ENCODE measurements at places on chromosomes 3 and 15. TPM values are rescaled to one million over a fixed set of nuclear protein-coding genes. Genes with fewer than 3 reads are reported as not detected.

MYZAP gene
- total RNA-seq, result 0.27 TPM

SLC30A4 gene
- total RNA-seq, result 4.2 TPM

CCR9 gene
- not detected for total RNA-seq

MAGI1 gene
- 15.4 TPM for total RNA-seq

GABRB3 gene
- total RNA-seq, result 0.96 TPM

TMEM62 gene
- 22.3 TPM for total RNA-seq

TERC gene
- 246 TPM for total RNA-seq

WDR93 gene
- 0.41 TPM for total RNA-seq

C3orf20 gene
- total RNA-seq, result not detected

RSRC1 gene
- total RNA-seq, result 27.4 TPM

CDHR4 gene
- total RNA-seq, result not detected

CASR gene
- total RNA-seq, result 0.04 TPM

KNG1 gene
- not detected for total RNA-seq

DNA sequence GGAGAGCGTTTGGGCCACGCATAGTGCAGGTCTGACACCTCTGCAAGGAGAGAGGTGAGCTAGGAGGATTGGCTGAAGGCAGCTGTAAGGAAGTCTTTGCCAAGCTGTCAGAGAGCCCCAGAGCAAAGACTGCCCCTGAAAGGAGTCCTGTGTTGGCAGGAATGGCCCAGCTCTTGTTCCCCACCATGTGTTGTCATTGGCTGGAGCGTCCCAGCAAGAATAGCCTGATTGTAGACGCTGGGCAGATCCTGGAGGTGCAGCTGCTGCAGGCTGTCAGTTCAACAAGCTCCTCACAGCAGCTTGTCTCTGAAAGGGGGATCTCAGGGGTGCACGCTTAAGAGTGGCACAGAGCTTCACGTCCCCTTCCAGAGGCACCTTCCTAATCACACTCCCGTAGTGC is 237.6 kb downstream of the FEZF2 start:
- no peak for DNase-seq

GRCh38 chr3:58383476-58383875 is 50.2 kb downstream of the PDHB start:
- DNase-seq, result peak; percentile 32

DNA sequence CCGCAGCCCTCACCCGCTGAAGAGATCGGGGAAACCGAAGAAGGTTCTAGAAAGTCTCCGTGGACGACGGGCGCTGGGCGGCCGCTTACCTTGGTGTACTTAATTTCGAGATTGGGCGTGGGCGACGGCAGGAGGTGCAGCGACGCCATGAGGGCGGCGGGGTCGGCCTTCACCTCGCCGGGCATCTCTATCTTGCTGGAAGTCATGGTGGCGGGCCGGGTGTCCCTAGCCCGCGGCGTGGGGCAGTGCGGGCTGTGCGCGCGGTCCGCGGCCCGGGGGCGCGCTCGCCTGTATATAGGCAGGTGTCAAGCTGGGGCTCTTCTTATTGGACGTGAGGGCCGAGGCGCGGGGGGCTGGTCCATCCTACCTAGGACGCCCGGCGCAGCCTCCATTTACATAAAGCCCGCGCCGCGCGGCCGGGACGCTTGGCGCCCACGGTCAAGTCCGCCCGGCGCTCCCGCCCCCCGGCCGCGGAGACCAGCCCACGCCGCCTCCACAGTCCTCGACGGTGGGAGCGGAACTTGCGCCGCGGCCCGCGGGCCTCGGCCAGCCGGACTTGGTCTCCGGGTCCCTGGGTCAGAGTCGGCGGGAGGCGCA is at the start of gene ALDH1A2:
Gene ALDH1A2 (minus strand): TSS at position 267 of the 597 bp plus-strand sequence. CDS start 61 bp downstream, at position 206.
- no peak for DNase-seq

DNA sequence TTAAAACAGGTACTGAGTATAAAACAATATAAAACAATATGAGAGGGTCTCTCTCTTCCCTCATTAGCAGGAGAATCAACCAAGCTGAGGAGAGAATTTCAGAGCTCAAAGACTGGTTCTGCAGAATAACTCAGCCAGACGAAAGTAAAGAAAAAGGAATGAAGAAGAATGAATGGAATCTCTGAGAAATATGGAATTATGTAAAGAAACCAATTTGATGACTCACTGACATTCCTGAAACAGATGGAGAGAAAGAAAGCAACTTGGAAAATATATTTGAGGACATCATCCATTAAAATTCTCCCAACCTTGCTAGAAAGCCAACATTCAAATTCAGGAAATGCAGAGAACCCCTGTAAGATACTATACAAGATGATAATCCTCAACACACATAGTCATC is 630.9 kb downstream of the PYDC2 start:
- no peak for DNase-seq

DNA sequence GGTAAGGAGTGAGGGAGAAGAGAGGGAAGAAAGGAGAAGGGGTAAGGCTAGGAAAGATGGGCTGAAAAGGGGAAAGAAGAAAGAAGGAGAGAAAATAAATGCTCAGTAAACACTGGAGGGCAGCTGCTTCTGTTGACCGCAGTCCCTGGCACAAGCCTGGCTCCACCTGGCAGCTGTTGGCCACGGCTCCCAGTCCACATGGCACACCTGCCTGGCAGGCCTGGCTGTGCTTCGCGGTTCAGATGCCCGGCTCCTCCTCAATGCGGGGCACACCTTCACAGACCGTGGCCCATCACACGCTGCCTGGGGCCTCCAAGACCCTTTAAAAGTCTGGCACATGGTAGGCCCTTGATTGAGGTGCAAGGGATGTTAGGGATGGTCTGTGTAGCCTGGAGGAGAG is 516.8 kb upstream of the PROK2 start:
- DNase-seq, result no peak

GRCh38 chr15:66251790-66252684 is 1.5 kb downstream of the MEGF11 start:
- DNase-seq, result no peak

GRCh38 chr15:52379395-52380106 is 83.9 kb upstream of the MYO5C start:
- DNase-seq, result no peak

GRCh38 chr15:59208613-59209249 is 2.1 kb downstream of the LDHAL6B start:
- DNase-seq, result no peak

- DNase-seq, result no peak
Measured at GRCh38 chr3:135159681-135160247, 364.7 kb downstream of the EPHB1 start.

- DNase-seq, result no peak
Measured at GRCh38 chr3:45054196-45054857, 28.2 kb downstream of the CLEC3B start.

- DNase-seq, result no peak
Measured at GRCh38 chr15:90190606-90191343, 10.4 kb upstream of the SEMA4B start.

DNA sequence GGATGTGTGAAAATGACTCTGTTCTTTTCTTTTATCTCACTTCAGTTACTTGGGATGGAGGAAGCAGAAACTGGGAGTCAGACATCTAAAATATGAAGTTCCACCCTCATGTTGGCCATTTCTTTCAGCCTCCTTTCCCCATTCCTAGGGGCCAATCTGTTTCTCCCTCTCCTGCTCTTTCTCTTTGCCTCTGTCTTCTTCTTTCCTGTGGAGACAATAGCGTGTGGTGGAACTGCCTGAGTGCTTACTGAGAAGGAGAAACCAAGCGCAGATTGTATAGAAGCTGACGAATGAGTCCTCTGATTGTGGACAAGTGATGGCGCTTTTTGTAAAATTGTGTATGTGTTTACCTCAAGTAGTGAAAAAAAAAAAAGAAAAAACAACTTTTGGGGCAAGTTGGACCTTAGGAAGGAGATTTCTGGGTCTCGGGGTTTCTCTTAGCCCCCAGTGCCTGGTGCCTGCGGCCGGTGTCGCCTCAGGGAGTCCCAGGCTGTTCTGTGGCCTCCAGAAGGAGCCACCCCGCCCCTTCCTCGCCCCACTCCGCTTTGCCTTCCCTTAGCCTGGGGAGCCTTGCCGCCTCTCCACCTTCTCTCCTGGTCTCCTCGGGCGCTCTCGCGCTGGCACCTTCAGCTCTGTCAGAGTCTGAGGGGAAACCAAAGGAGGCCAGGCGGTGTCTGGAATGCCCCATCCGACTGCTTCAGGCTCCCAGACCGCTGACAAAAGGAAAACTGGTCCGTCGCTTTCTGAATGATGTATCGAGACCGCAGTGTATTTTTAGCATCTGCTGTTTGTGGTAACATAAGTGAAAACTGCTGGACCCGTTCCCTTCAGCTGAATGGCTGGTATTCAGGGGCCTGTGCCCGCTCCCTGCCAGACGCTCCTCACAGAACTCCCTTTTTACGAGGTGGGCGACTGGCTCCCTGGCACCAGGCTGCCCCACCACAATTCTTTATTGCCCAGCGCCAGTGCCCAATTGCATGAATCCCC is 30.1 kb downstream of the SCG5 start:
- no peak for DNase-seq

DNA sequence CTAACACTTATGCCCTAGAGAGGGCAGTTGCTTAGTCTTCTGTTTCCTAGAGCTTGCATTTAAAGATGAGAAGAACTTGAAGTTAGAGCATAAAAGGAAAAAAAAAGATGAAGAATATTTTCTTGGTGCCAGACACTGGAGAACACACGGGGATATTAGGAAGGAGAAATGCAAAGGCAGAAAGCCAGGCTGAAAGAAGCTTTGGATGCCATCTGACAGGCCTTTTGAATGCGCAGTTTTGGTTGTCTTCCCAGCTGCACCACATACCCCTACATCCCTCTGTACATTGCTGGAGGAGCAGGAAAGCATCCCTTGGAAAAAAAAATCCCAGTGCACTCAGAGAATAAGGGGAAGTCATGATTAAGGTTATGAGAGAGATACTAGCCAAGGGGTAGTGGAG is 378.9 kb downstream of the GAP43 start:
- DNase-seq, result no peak

DNA sequence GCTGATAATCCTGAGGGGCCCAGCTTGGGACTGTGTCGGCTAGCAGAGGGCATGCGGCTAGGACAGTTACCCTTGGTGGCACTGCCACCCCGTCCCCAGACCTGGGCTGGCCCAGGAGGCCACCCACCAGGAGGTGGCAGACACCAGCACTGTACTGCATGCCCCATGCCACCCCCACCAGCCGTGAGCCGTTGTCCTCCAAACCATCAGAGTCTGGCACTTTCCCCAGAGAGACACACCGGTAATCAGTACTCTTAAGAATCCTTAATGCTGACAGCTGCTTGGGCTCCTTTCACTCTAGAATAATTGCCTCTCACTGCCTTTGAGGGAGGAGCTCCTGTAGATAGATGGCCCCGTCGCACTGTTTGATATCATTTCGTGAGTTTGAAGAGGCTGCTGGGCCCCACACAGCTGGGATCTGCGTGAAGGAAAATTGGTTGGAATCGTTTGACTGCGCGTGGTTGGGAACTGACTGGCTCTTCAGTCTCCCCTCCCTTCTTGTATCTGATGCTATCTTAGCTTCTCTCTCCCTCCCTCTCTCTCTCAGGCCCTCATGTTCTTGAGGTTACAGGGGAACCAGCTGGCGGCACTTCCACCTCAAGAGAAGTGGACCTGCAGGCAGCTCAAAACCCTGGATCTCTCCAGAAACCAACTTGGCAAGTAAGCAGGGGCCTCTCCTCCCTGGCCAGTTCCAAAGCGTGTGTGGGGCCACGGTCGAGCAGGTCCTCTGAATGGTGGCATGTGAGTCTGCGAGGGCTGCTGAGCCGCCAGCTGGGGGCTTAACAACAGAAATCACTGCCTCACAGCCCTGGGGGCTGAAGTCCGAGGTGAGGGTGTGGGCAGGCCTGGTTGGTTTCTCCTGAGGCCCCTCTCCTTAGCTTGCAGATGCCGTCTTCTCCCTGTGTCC is 94.9 kb downstream of the LRRK1 start:
- DNase-seq, result no peak

- DNase-seq, result no peak
Measured at GRCh38 chr3:62293051-62293780, 80.1 kb downstream of the FEZF2 start.

- DNase-seq, result peak; percentile 92
Measured at GRCh38 chr15:34969340-34970097, at the start of gene AQR. AQR (minus strand) TSS chr15:34969742; CDS start chr15:34969613, 129 bp downstream.

DNA sequence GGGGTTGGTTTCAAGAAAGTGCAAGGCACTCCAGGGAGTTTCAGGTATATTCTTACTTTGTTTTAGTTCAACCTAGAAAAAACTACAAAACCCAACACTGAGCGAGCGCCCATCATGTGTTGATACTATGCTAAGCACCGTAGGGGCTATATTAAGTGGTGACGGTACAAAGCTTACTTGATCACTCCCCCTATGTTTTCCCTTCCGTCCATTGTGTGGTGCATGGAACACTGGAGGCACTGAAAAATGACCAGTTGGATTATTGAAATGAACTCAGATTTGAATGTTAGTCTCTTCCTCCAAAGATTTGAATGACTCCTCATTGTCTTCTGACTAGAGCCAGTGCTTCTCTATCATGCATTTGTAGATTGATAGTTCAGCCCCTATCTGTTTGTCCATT is 6.6 kb downstream of the MYZAP start:
- no peak for DNase-seq

DNA sequence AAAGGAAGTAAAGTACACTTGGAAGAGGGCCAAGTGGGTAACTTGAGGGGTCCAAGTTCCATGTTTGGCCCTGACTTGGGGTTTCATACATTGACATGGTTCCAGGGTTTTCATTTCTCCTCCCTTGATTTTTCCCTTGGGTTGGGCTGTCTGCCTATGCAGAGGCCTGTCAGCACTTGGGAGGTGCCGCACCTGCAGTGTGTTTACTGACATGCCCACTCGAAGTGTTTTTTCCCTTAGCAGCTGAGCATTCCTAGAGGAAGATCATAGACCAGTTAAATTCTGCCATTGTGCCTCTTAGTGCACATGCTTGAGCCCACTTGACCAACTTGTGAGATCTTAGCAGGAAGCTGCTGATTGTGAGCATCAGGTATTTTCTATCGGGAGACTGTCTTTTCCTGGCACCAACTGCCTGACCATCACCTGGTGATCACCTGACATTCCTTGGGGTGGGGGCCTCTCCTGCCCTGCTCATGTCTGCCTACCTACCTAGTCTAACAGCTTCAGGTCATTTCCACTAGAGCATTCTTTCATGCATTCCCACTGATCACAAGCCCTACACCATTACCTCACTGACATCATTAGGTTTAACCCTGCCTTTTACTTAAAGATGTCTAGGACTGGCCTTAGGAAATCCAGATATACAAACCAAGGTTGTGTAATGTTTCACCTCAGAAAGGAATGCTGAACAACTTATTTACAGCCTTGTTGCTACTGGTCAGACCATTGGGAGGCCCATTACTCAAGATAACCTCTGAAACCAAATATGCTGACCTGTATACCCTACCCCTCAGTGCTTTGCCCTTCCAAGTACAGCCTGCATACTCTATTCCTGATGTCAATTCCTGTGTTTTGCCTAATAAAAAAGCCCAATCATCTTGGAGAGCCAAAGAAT is 68.3 kb downstream of the CD47 start:
- no peak for DNase-seq

GRCh38 chr3:152197937-152198336 is 70.8 kb upstream of the MBNL1 start:
- DNase-seq, result no peak

- DNase-seq, result no peak
Measured at GRCh38 chr3:115804713-115805119, 181.4 kb downstream of the GAP43 start.

GRCh38 chr15:77496715-77497109 is 76.0 kb downstream of the HMG20A start:
- DNase-seq, result peak; percentile 70

GRCh38 chr15:64067564-64068030 is 21.3 kb upstream of the DAPK2 start:
- DNase-seq, result peak; percentile 10

GRCh38 chr15:33089878-33090757 is 104.4 kb downstream of the FMN1 start:
- no peak for DNase-seq
